ENCODE measurements at places on chromosomes 6 and 20.

GRCh38 chr6:17361013-17361412, 32.4 kb upstream of the CAP2 start:
- DNase-seq, result no peak

- DNase-seq, result no peak
Measured at GRCh38 chr6:34518669-34519365, 37.3 kb downstream of the SPDEF start.

- no peak for DNase-seq
Measured at GRCh38 chr20:37697314-37697713, 3.5 kb downstream of the CTNNBL1 start.

DNA sequence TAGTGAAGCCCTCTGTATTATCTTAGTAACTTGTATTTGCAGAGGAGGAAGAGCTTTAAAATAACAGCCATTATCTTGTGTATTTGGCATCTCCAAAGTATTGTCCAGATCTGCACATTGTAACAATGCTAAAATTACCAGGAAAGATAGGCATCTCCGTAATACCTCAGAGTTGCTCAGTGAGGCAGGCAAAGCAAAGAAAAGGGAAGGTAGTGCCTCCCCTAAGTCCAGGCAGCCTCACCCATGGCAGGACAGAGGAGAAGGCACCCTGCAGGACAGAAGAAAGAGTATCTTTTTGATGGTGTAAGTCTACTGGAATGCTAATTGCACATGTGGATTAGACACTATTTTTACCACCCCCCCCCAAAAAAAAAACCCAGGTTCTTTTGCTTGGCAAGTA, 13.6 kb upstream of the SSTR4 start:
- DNase-seq, result no peak

GRCh38 chr20:10639737-10640556, 33.9 kb downstream of the JAG1 start:
- DNase-seq, result no peak

- no peak for DNase-seq
Measured at GRCh38 chr6:135651964-135652755, 154.6 kb upstream of the AHI1 start.

DNA sequence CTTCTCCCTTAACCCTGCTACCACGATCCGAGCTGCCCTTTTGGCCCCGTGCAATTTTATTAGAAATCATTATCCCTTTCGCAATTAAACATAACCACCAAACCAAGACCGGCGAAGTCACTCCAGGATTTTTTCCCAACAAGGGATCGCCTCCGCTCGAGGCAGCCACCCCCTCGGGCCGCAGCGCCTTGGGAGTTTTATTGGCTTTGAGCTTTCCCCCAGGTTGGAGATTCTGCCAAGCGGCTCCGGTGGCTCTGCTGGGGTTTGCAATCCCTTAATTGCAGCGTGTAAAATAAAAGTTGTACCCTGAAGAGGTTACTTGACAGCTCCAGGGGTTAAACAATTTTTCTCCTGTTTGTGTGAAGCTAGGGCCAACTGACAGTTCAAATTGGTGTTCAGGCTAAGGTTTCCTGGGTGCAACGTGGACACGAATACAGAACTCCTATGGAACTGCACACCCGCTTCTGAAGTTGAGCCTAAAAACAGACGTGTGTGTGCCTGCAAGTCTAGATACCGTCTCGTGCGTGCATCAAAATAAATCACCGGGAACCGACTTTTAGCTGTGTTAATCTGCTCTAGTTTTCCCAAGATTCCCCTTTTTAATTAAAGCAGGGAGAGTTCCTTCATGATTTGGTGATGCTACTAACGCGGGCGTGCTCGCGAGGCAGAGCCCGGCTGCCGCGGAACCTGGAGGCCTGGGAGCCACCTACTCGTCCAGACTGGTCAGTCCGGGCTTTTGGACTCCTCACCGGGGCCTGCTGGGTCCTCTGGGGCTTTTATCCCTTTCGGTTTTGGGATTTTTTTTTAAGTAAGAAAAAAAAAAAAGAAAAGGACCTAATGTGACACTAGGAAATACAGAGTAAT, 975 bp upstream of the TFAP2A start:
- DNase-seq, result no peak

DNA sequence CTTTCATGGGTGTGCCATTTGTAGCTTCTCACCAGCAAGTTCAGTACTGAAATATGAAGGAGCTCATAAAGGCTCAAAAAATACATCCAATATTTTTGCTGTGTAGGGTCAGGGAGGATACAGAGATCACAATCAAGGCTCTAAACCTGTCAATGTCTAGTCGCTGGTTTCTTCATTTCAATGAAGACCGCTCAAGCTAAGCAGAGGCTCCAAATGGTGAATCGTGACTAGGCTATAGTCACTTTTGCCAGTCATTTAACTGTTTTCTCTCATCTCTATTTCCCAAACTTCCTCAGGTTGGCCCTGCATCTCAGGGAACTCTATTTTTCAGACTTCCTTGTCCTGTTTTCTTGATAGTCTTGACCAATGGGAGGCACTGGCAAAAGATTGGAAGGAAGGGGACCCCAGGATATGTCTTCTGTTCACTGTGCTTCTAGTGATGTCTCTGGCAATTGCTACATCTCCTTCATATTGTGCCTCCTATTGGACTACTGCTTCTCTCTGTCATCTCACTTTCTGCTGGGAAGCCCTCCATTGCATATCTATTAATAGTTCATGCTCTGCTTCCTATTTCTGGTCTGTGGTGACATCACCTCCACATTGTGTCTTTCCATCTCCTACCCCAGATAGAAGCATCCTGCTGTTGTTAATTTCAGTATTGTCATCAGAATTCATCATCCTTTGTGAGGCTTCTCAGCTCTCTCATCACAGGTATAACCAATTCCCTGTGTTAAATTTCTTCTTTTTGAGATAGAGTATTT, 87.7 kb upstream of the FAM184A start:
- DNase-seq, result no peak

DNA sequence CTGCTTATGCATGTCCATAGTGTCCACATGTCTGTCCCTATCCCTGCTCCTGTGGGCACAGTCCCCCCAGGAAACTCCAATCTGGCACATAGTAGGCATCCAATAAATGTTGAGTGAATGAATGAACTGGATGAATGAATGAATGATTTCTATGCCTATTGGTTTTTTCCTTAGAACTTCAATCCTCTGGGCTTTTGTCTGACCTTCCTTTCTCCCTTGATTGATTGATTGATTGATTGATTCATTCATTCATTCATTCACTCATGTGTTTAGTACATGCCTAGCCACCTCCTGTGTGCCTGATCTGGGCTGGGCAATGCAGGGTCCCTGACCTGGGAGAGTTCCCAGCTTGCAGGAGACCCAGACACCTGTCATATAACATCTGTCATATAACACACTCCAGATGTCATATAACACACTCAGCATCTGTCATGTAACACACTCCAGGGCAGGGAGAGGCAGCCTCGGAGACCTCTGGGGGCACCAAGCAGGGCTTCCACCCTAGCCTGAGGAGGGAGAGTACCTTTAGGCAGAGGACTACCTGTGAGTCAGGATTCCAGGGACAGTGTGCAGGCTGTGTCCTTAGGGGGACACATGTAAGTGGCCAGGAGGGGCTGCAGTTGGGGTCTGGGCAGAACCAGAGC, 17.9 kb downstream of the VSTM2L start:
- no peak for DNase-seq

GRCh38 chr20:47389867-47390347, 33.4 kb upstream of the ZMYND8 start:
- DNase-seq, result peak; percentile 71

GRCh38 chr6:158467923-158468322, 92.0 kb upstream of the TMEM181 start:
- peak; percentile 14 for DNase-seq

DNA sequence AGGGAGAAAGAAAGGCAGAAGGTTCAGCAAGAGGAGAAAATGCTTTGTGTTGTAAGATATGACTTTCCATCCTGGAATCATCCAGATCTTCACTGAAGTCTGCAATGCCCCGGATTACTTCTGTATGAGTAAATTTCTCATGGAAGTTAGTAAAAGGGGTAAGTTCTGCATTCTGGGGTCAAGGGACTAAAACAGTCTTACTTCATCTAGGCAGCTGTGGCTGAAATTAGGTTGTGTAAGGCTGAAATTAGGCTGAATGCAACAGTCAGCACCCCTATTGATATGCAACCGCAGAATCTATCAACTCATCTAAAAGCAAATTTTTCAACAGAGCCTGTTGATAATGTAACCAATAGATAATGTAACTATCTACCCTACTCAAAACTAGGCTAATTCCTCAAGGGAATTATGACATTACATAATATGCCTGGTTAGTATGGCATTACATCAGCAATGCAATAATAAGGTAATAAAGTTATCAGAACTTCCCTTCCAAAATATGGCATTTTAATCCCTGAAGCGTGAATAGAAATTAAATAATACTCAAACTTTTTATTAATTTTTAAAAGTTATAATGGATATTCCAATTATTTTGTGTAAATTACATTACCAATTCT, 671.7 kb upstream of the CITED2 start:
- DNase-seq, result no peak

- DNase-seq, result peak; percentile 86
Measured at GRCh38 chr6:141562851-141563763, 569.6 kb upstream of the GJE1 start.

- DNase-seq, result no peak
Measured at GRCh38 chr6:89566930-89567629, 71.5 kb downstream of the LYRM2 start.

GRCh38 chr6:78995346-78995745, 82.7 kb downstream of the PHIP start:
- no peak for DNase-seq

GRCh38 chr6:137512757-137513605, 18.8 kb upstream of the OLIG3 start:
- DNase-seq, result no peak

DNA sequence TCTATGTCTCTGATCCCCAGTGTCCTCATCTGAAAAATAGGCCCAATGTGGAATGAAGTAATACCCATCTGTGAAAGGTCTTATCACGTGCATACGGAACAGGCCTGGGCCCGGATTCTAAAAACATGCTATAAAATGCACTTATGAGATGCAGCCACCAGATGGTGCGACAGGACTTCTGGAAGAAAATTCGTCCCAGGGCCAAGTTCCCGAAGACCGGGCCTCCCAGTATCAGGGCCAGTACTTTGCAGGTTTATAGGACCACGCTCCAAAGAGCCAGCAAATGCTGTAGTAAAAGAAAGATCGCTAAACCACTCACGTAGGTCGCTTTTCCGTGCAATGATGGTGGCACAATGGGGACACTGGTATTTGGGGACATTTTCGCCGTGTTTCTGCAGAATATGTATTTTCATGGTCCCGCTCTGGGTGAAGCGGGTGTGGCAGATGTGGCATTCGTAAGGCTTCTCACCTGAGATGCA, 10.6 kb downstream of the CTCFL start:
- peak; percentile 63 for DNase-seq

GRCh38 chr20:47875297-47876025, 90.2 kb upstream of the SULF2 start:
- peak; percentile 43 for DNase-seq

- no peak for DNase-seq
Measured at GRCh38 chr20:40449974-40450616, 238.9 kb downstream of the MAFB start.

- DNase-seq, result peak; percentile 70
Measured at GRCh38 chr20:47735412-47736400, 49.6 kb downstream of the SULF2 start.

DNA sequence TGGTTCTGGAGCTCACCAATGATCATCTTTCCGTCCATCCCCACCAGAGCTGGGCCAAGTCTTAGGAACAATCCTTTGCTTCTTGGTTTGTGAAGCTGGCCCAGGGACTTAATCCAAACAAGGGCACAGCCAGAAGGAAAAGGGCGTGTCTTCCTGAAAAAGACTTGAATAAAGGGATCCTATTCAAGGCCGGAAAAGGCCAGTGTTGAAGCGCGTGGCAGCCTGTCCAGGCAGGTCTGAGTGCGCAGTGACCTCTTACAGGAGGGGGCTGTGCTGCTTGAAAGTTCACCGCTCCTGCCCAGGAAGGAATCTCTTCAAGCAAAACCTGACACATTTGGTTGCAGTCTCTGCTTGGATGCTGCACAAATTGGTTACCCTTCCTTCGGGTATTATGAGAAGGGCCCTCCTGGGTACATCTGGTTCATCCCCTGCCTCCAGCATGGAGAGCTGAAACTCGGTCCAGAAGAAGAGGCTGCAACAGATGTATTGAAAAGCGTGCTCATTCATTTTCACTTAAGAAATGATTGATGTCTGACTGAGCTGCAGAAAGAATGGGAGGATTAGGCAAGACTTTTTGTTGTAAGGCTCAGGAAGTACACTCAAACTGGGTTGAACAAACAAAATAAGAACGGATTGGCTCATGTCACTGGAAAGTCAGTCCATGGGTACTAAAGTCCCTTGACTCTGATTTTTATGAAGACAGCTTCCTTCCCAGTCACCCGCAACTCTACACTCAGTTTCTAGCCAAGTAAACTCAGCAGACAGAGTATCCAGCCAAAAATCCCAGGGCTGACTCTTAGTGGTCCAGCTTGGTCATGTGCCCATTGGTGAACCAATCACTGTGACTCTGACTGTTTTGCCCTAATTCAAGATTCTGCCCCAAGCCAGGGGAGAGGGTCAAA, 136.3 kb downstream of the TFAP2C start:
- DNase-seq, result no peak

GRCh38 chr6:90146921-90147649, 149.6 kb downstream of the BACH2 start:
- DNase-seq, result no peak

DNA sequence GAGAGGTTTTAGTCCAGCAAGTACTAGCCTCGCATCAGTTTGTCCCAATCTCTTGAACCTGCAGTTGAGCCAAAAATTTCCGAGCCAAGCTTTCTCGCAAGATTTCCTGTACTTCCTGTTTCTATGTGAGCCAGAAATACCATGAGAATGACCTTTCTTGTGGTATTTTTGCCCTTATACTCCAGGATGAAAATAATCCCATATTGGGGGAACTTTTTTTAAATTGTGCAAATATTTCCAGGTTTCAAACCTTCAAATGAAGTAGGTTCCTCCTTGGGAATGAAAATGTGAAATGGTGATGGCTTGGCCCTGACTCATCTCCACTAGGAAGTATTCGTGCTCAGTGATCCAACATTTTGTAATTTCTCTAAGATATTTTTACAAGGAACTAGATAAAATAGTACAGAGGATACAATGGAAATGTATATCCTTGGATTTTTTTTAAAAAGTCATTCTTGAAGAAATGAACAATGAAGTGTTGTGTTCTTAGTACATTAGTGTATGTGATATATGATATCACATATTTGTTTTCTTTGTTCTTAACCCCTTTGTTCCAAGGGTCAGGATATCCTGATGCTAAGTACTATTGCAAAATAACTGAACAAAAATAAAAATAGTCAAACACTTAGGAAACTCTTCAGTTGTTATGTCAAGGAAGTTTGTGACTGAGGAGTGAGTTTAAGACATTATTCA, 184.0 kb downstream of the PDE7B start:
- peak; percentile 78 for DNase-seq

DNA sequence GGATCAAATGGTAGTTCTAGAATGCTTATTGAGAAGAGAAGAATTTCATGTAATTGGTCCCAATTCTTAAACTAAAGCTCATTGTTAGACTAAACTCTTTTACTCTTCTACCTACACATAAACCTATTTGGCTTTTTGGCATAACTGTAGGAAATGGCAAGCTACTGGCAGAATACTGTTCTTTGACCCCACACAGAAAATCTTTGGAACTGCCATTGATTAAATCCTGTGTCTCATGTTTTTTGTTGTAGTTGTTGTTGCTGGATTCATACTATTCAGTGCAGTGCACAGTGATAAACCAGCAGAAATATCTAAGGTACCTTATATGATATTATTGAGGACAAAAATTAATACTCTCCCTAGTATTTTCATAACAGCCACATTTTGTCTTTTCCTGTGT, 242.1 kb upstream of the SGK1 start:
- DNase-seq, result no peak

GRCh38 chr20:51628533-51629398, 86.2 kb upstream of the NFATC2 start:
- peak; percentile 89 for DNase-seq
